ENCODE measurements at places on chromosomes 5 and 9. TPM values are rescaled to one million over a fixed set of nuclear protein-coding genes. Genes with fewer than 3 reads are reported as not detected.
A peak's percentile ranks its signal among the peaks of the same experiment; 100 is the strongest.

DNA sequence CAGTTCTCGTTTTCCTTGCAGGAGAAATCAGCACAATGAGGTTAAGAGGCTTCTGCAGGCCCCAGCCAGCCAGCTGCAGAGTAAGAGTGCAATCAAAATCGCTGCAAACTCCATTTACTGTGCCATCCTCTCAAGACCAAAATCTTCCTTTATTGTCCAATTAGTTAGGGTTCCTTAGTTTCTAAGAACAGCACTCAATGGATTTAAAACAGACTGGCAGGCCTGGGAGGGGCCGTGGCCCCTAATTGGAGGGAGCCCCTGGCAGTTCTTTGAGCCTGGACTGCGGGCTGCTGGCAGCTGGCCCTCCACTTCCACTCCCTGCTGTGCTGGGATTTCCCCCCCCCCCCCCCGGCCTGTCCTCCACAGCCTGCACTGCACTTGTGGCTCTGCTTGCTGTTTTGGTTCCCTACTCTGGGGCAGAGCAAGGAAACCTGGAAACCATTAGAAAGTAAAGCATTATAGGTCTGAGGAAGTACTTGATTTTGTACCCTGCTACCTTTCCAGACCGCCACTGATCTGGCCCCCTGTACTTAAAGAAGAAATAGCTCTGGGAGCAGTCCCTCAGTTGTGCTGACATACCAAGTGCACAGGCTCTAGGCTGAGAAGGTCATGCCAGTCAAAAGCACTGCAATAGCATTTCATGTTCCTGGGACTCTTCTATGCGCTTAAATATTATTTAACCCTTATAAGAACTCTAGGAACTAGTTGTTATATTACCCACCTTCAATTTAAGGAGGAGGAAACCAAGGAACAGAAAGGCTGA lies 129.0 kb downstream of the APBA1 start:
- DNase-seq = peak; percentile 47

- no peak for DNase-seq
Observed at GRCh38 chr9:84271921-84272556, 68.5 kb downstream of the SLC28A3 start.

GRCh38 chr5:134521841-134522240 lies 3.6 kb upstream of the JADE2 start:
- DNase-seq = no peak

NPR3 gene
- 6.8 TPM for polyA plus RNA-seq

CCDC183 gene
- polyA plus RNA-seq = 3.4 TPM

IFNA13 gene
- polyA plus RNA-seq = not detected
